Caki2 (cell line): ENCODE measurements at places on chromosomes 7 and 10. TPM values are rescaled to one million over a fixed set of nuclear protein-coding genes. Genes with fewer than 3 reads are reported as not detected.

The NPC1L1 gene
- not detected in 2 replicates for total RNA-seq

- DNase-seq: peak; percentile 48
Measured at GRCh38 chr7:55641273-55641691, 69.0 kb upstream of the VOPP1 start.

The SFTPA1 gene
- not detected in 2 replicates for total RNA-seq

The C10orf62 gene
- total RNA-seq: 0.41 TPM in 1 of 2 replicates, not detected in the other

DNA sequence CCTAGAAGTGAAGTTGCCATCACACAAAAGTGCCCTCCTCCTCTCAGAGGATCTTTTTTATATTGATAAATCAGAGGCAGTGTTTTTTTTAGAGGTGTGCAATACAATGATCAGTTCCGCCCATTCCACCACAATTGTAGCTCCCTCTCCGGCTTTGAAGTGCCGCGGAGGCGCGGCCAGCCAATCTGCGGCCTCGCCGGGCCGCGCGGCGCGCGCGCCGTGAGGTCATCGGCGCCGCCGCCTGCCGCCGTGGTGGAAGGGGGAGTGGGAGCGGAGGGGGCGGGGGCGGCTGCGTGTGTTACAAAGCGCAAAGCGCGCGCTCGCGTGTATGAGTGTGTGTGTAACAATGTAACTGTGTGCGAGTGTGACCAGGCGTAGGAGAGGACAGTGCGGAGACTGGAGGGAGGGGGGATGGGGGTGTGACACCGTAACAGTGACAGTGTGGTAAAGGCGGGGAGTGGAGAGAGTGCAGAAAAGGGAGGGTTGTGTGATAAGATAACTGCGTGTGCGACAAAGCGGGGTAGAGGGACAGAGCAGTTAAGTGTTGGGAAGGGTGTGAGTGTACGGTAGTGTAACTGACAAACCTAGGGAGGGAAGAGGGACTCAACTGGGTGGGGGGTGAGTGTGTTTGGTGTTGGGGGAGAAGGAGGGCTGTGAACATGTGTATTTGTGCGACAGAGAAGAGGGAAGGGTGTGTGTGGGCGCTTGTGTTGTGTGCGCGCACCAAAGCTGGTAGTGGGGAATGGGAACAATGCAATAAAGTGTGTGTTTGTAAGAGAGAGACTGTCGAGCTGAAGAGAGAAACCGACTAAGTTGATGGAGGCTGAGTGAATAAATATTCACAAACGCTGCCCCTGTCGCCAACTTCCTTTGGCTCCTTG, at the start of gene SP8:
Gene SP8 (minus strand): TSS at position 108 of the 881 bp plus-strand sequence. CDS start 88 bp downstream, at position 20.
- peak; percentile 66 for DNase-seq

The MSMB gene
- total RNA-seq: not detected in 2 replicates
